ENCODE measurements at places on chromosomes 2 and 18. TPM values are rescaled to one million over a fixed set of nuclear protein-coding genes. Genes with fewer than 3 reads are reported as not detected.

ALK gene
- total RNA-seq, result not detected

KLHL41 gene
- not detected for total RNA-seq

GNLY gene
- not detected for total RNA-seq

MYOM1 gene
- total RNA-seq, result 0.06 TPM

CCDC102B gene
- 1.0 TPM for total RNA-seq

TRIM43 gene
- total RNA-seq, result 6.3 TPM

PSTPIP2 gene
- 19.0 TPM for total RNA-seq

DLX1 gene
- total RNA-seq, result 26.2 TPM

LYG1 gene
- total RNA-seq, result not detected

PROKR1 gene
- total RNA-seq, result not detected

ALPI gene
- not detected for total RNA-seq

DCDC2C gene
- total RNA-seq, result not detected

MC4R gene
- not detected for total RNA-seq
